D341Med (cell line): ENCODE measurements at places on chromosomes 2 and 18.

- DNase-seq = no peak
Measured at GRCh38 chr2:283996-284794, 3.7 kb downstream of the ALKAL2 start.

- DNase-seq = no peak
Measured at GRCh38 chr2:145927131-145927950, 1407.4 kb upstream of the ZEB2 start.

DNA sequence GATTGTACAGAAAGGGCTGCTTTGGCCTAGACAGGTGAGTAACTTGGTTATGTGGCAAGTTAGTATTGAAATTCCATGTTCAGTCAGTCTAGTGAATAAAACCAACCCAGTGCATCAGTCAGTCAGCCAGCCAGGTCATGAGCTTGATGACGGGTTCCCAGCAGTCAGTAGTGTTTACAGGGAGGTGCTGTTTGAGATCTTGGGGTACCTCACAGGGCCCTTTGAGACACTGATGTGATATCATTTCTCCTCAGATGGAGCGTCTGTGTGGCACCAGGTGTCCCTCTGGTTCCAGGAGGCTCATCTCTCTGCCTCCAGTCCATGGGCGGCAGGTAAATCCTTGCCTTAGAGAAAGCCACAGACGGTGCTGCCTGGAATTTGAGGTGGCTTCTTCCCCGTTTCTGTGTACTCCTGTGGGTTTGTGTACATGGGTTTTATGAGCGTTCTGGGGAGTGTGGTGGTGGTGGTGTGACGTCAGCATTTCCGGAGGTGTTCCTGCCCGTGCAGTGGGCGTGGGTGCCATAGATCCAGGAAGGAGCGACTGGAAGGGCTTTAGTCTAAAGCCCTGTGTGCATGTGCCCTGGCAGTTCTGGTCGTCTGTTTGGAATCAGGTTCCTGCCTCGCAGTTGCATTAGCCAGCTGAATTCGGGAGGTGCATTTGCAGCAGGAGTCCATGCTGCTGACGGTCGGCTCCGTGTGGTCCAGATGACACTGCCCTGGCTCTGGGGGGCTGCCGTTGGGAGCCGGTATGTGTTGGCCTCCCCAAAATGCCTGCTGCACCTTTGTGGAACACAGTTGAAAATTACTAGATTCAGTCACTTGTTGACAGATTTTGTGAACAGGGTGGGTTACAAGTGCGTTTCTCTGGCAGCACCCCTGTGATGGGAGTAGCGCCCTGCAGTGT, 2.1 kb downstream of the CTDP1 start:
- DNase-seq = no peak

DNA sequence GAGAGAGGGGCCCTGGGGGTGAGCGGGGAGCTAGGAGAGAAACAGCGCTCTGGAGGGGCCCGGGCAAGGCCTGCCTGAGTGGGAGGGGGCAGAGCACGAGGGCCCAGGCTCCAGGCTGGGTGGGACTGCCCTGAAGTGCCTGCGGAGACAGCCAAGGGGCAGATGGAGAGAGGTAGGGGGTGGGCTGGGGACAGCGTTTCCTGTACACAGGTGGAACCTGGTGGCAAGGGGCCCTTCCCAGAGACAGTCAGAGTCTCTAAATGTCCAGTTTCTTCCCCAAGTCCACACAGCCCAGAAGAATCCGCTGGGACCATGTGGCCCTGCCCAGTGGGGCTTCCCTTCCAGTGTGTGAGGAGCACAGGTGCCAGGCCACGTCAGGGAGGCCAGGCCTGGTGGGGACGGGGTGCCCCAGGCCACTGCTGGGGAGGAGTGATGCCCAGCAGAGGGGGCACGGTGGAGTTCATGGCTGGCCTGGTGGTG, 1.7 kb upstream of the GPR35 start:
- no peak for DNase-seq

GRCh38 chr2:33395655-33396249, 80.7 kb upstream of the RASGRP3 start:
- no peak for DNase-seq

DNA sequence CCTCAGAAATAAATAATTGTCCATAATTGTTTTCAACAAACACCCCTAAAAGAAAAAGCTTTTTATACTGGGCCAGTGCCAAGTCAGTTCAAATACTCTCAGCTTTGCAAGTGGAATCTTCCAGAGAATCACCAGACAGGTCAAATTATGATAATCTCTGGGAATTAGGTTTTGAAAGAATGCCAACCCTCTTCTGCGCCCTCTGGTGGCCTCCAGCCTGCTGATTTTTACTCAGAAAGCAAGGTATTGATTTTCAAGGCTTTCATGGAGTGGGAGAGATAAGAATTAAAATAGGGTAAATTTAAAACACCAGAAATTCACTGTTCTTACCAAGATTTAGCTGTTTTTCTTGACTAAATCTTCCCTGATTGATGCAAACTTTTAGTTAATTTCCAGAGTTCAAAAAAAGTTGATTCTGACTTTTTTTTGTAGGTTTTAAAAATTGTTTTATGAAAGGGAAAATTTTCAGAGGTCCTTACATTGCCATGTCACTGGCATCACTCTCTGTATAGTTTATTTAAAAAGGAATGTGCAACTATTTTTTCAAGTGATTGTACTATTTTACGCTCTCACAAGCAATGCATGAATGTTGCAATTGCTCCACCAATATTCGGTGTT, 282.9 kb upstream of the TNP1 start:
- DNase-seq = no peak

GRCh38 chr18:12928206-12928605, 19.6 kb upstream of the SEH1L start:
- DNase-seq = no peak

DNA sequence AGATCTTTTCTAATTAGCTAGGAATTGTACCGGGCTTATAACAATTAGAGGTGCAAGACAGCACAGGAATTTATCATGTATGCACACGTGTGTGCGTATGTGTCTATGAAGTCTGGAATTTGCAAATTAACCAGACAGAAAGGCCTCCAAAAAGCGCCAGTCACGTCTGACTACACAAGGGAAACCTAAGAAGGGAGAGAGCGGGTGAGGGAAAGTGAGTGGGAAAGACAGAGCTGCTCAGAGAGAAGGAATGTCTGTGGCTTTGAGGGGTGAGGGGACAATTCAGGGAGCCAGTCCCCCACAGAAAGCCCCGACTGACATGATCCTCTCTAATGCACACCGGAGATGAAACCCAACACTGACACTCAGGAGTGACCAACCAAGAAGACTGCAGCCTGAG, 197.7 kb upstream of the SH3BP4 start:
- no peak for DNase-seq

GRCh38 chr2:206084439-206084869, 1.5 kb downstream of the INO80D start:
- peak; percentile 47 for DNase-seq

- no peak for DNase-seq
Measured at GRCh38 chr2:200373973-200374416, 67.5 kb downstream of the SPATS2L start.

DNA sequence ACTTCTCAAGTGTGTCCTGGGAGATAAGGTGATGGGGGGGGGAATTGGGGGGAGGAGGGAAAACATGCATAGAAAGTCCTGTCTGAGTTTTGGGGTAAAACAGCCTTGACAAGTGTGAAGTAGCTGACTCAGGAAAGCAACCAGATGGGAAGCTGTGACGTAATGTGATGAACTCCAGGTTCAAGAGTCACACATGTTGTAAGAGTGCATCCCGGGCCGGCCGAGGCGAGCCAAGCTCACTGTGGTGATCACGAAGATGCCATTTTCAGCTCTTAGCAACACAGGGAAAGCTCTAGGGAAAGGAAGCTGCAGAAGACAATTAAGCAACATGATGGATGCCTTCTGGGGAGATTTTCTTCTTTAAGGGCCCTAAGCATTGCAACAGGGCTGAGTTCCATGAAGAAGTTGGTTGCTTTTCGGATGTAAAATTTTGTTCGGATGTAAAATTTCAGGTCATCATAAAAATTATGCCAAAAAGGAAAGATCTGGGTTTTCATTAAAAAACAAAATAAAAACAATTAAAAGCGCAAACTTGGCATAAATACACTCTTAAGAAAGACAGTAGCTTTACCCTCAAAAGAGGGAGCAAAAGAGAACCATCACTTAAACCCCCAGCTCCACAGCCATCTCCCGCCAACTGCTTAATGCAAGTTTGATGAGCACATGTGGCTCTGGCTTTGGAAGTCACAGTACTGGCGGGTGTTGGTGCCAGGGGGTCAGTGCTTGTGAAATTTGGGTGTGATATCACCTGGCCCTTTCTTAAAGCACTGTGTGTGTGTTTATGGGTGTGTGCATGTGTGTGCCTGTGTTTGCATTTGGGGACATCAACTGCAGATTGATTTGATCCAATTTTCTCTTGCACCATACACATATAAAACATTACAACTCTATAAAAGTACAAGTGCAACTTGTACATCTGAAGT, 19.1 kb downstream of the SERTAD2 start:
- no peak for DNase-seq

DNA sequence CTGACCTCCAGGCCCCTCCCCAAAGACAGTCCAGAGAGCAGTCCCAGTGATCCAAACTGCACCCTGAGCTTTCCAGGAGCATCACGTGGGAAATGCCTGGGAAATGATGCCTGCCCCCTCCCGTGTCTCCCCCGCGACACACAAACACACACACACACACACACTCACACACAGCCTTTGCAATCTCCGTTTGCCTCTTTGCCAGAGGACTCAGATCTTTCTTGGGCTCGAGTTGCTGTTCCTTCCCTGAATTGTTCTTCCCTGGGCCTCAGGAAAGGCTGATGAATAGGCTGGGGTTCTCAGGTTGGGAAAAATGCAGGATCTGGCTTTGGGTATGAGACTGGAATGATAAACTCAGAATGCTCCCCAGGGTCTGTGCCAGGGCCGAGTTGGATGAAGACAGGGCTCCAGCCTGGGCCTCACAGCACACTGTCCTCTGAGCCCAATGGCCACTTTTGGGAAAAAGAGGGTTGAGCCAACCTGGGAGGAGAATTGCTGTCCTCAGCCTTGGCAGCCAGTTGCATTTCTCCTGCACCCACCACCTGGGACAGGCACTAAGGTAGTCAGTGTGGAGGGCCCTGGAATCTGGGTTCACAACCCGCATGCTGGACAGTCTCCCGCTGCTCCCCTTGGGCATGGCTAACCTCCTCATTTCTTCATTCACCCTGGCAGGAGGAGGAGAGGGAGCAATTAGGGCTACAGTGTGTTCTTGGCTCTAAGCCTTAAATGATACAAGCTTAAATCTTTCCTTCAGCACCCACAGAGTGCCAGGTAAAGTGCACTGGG, 43.9 kb upstream of the ATP6V1B1 start:
- DNase-seq = no peak

DNA sequence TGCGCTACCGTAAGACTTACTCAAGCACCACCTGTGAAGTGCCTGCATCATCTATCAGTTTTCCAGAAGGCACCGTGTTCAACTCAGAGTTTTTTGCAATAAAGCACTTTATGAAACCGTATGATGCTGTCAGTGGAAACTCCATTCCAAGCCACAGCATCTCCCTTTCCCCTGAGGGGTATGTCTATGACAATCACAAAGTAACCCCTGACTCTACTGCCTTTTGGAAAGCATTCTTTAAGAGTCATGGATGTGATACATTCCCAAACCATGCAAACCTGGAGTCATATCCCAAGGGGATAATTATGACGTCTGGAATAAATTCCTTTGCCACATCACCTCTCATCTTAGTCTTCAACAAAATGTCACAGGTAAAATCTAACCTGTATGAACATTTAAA, 39.2 kb downstream of the UNC50 start:
- DNase-seq = no peak

DNA sequence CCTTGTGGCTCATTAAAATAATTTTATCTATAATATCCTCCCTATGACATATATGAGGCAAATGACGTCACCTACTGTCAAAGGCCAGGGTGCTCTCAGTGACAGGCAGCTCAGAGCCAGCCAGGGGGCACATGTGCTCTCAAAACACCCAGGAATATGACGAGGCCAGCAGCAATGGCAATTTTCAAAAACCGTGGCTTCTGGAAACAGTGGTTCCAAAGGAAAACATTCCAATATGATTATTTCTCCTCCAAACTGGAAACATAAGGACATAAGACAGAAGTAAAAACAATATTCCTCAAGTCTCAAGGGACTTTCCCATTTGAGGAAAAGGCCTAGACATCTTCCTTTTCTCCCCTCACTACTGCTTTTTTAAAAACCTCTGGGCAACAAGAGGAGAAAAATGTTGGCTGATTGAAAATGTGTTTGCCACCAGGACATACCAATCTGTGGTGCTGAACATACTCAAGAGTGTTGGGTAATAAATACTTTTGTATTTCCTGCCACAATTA, 40.8 kb downstream of the RNF152 start:
- no peak for DNase-seq

DNA sequence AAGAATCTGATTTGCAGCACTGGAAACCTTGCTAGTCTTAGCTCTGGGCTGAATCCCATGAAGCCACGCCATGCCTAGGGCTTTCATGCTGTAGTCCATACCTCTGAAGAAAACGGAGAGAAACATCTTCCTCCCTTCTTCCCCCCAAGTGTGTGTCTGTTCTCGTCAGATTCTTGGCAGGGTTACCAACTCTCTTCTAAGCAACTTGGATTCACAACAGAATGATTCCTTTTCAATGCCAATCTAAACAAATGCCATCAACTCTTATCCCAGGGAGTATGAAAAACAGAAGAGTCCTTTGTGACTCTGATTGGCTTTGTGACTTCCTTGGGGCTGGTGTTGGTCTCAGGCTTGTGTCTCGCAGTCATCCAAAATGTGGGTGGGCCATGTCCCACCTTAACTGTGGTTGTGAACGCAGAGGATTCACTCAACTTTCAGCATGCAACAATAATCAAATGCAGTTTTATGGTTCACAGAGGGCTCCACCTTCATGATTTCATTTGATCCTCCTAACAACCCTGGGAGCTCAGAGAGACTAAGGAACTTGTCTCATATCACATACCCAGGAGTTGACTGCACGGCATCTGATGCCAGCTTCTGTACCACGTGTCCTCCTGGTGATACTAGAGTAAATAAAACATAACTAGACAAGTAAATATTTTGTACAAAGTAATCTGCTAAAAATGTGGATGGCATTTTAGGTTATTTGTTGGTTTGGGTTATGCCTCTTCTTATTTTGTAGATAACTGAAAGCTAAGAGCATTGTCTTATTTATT, 186.0 kb upstream of the TNP1 start:
- DNase-seq = no peak
